ENCODE measurements at places on chromosomes 1 and 21.

DNA sequence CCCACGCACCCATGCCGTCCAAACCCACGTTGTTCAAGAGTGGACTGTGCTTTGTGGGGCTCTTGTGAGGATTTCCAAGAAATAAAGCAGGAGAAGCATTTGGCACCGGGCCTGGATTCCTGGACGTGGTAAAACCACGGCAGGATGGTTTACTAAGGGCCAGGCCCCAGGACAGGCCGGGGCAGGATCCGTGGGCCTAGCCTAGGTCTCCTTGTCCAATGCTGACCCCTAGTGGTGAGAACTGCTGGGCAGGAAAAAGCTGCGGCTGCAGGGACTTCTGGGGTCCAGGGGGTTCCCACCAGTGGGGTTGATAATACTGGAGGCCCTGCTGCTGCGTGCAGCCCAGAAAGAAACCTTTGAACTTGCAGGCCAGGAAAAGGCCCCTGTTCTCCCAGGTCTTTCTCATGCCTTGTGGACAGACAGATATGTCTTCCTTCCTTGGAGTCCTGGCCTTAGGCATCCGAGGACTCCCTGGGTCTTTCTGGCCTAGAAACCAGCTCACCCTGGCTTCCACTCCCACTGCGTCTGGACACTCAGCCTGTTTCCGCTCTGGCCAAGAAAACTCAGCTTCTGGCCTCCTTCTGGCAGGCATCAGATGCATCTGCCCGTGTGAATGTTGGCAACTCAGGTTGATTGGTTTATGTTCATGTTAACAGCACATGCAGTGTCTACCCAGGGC is 106.9 kb upstream of the TMEM51 start:
- DNase-seq, result peak; percentile 80

GRCh38 chr1:14513111-14513510 is 85.4 kb upstream of the KAZN start:
- no peak for DNase-seq

DNA sequence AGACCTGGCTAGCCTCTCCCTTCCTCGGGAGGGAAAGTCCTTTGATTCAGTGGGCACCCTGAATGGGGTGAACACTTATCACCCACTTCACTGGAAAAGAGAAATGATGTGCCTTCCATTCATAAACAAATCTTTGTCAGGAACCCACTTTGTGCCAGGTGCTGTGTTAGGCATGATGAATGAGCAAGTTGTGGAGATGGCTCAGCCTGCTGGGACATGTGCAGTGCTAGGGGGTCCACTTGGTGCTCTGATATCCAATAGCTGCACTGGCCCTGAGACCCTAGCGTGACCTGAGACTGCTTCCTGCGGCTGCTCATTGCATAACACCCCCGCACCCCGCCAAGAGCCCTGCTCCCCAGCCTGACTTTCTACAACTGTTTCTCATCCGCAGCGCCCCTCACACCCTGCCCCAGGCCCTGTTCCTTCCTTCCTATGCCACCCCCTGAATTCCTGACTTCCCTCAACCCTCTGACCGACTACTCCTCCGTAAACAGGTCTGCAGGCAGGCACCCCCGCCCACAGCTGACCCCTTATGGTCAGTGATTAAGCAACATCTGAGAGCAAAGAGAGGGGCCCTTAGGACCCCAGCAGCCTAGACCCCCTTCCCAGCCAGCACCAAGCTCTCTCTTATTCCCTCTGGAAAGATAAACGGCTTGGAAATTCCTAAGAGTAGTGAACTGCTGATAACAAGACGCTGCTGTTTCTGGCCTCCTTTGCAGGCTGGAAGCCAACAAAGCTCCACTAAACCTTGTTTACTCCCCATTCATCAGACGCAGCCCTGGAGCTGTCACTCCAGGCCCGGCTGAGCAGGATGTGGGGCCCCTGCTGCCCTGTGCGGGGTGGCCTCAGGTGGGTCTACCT is 12.9 kb downstream of the CSRP1 start:
- peak; percentile 76 for DNase-seq

GRCh38 chr21:36704281-36704957 is 5.5 kb downstream of the SIM2 start:
- DNase-seq, result peak; percentile 20

DNA sequence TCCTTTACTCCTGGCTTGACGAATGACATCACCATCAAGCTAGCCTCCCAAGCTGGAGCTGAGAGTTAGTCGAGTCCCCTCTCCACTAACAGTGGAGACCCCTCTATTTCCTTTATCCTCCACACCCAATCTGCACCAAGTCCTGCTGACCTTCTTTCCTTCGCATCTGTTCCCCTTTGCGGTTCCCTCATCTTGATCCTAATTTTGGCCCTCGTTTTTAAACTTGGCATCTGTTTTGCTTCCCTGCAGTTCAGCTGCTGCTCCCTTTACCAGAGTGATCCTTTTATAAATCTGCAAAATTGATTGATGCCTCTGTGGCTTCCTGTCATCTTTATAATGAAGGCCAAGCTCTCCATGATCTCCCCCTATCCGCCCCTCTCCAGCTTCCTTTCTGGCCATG is 49.0 kb upstream of the TSPAN2 start:
- DNase-seq, result no peak

DNA sequence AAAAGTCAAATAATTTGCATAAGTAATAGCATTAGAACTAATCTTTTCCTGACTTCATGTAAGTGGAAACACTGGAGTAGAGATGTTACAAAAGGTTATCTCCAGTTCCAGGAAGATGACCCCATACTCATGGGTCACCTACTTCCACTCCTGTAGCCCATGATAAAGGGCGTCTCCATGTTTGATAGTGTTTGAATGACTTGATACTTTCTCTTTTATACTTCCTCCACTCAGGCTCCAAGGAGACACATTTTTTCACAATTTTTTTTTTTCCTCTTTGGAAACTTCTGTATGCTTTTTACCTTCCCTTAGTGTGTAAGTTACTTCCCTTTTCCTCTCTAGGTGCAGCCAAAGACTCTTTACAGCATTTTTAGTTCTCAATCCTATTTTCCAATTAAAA is 382.1 kb upstream of the B3GALT2 start:
- DNase-seq, result no peak

- DNase-seq, result peak; percentile 77
Measured at GRCh38 chr1:52368383-52369172, 2.6 kb upstream of the CC2D1B start.

- no peak for DNase-seq
Measured at GRCh38 chr1:202791077-202791747, 17.0 kb downstream of the KDM5B start.

DNA sequence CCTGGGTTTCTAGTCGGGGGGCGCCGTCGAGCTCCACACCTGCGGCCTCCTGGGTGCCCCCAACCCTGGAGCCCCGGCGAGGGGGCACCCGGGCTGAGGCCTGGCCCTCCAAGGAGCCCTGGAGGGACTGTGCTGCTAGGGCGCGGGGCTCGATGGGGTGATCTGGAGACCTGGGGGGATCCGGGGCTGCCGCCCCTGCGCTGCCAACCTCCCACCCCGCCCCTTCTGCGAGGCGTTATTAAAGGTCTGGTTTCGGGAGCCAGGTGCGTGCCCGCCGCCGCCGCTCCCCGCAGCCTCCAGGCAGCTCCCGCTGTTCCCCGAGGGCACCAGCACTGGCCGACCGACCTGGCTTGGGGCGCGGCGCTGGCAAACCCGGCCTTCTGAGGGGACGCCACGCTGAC is 746 bp upstream of the POFUT2 start:
- DNase-seq, result peak; percentile 27

GRCh38 chr21:44260066-44260465 is 1.6 kb downstream of the DNMT3L start:
- DNase-seq, result no peak
